ENCODE measurements at places on chromosomes 1 and 21. TPM values are rescaled to one million over a fixed set of nuclear protein-coding genes. Genes with fewer than 3 reads are reported as not detected.

DNA sequence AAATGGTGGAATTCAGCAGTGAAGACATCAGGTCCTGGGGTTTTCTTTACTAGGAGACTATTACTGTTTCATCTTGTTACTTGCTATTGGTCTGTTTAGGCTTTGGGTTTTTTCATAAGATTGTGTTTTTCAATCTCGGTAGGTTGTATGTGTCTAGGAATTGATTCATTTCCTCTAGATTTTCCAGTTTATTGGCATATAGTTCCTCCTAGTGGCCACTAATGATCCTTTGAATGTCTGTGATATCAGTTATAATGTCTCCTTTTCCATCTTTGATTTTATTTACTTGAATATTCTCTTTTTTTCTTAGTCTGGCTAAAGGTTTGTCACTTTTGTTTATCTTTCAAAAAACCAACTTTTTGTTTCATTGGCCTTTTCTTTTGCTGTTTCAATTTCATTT lies 233.0 kb downstream of the RWDD3 start:
- DNase-seq: no peak

Gene ETV3L
- total RNA-seq: not detected

DNA sequence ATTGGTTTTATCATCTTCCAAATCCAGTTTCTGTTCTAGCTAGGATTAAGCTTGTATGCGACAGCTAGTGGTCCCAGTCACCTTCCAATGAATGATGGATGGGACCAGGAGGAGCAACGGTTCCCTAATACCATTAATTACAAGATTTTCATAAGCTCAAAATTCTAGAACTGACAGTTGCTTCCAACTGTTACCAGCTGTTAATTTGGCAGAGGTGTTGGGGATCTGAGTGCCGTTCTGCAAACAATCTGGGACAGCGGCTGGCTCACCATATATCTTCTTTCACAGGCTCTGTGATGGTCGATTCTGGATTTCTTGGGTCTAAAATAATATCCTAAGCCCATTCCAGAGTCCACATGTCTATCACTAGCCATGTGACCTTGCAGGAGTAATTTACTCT lies 34.5 kb upstream of the RALGPS2 start:
- no peak for DNase-seq

DNA sequence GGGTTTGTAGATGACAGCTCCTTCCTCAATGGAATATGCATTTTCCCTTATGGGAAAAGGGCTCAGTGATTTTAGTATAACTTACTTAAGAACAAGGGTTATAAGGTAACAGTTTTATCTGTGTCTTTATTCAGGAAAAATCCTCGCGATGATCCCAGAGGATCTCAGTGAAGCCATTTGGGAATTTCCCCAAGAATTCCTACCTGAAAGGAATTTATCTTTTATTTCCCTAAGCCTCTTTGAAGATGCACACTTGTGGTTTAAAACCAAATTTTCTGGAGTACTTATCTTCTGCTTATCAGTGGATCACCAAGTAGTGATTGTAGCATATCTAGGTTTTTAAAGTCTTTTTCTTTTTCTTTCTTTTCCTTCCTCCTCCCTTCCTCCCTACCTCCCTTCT lies 58.8 kb downstream of the AK4 start:
- DNase-seq: no peak

Gene HES2
- total RNA-seq: 0.05 TPM

DNA sequence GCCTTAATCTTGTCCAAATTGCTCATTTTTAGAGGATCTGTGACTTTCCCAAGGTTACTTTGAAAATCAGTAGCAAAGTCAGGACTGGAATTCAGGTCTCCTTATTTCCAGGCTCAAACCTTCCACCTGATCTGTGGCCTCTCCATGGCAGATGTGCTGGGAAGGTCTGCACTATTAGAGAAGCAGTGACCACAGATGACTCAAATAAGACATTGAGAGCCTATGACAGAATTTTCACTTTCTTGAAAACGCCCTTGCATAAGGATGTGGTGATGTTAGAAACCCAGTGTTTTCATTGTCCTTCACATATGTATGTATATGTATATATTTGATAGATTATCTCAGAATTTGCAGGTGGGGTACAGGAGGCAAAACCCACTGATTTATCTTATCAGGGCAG lies 45.3 kb downstream of the TTC39A start:
- DNase-seq: no peak

Gene KPRP
- not detected for total RNA-seq

- no peak for DNase-seq
Measured at GRCh38 chr1:15963363-15963967, 12.4 kb downstream of the ZBTB17 start.

- no peak for DNase-seq
Measured at GRCh38 chr1:206048582-206048981, 4.4 kb upstream of the RHEX start.

DNA sequence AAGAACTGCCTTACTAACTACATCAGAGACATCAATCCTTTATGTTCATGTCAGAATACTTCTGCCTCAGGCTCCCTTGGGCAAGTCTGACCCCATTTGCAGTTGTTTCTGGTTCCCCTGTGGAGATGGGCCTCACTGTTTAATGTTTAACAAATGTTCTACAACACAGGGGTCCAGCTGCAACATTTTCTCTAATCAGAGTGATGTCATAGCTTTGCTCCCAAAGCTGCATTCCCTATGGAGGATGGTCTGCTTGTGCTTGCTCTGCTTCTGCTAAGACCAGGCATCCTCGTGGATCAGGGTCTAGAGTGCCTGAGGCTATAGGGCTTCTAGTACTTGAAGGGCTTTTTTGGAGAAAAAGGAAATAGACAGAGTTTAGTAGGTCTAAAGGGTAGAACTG lies 1071.2 kb downstream of the TTLL7 start:
- DNase-seq: no peak

- no peak for DNase-seq
Measured at GRCh38 chr1:83791821-83792437, 207.0 kb downstream of the TTLL7 start.

DNA sequence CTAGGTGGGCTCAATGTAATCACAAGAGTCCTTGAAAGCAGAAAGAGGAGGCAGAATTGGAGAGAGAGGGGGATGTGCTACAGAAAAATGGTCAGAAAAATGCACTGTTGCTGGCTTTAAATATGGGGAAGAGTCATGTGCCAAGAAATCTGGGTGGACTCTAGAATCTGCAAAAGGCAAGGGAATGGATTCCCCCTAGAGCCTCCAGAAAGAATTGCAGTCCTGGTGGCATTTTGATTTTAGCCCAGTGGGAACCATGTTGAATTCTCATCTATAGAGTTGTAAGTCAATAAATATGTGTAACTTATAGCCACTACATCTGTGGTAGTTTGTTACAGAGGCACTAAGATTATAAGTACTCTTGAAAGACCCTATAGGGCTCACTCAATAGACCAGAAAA lies 210.3 kb downstream of the ASTN1 start:
- DNase-seq: no peak

Gene S100A7
- not detected for total RNA-seq

DNA sequence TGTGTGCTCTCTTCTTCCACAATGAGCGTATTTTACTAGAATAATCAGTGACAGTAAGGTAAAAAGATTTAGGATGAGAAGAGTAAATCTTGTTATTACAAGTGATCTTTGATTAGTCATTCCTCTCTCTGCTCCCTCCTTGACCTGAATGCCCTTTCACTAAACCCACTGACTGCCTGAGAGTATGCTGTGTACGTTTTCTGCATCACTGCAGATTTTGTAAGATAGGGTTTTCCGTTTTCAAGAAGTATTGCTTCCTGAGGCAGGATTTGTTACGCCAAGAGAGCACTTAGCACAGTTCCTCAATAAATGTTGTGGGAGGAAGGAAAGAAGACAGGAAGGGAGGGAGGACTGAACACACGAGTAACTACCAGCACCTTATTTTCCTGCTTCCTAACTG lies 7.7 kb upstream of the LAMB3 start:
- DNase-seq: peak; percentile 27

- no peak for DNase-seq
Measured at GRCh38 chr1:51986718-51987117, 3.8 kb downstream of the RAB3B start.

Gene OR2T29
- total RNA-seq: not detected

- DNase-seq: no peak
Measured at GRCh38 chr1:237786066-237786719, 104.5 kb downstream of the ZP4 start.

DNA sequence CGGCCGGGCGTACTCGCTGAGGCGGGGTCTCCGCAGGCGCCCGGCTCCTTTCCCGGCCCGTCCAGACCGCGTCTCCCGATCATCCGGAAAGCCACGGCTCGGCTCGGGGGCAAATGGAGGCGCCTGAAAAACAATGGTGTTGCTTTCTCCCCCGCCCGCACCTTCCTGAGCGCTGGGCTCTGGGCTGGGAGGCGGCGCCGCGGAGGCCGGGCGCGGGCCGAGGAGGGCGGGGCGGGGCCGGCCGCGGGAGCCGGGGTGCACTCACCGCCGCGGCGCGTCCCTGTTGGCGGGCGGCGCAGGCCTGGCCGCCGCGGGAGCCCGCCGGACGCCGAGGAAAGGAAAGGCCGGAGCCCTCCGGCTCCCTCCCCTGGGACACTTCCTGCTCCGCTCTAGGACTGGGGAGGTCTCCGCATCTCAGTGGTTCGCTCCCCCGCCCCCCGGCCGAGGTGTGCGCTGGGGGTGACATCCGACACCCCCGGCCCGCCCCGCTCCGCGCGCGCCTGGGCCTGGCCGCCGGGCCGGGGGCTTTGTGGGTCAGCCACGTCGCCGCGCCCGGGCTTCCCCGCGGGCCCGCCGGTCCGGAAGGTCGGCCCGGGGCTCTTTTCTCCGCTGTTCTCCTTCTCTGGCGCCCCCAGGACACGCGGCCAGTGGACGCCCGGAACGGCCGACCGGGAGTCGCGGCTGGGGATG lies at the start of gene ZNF496:
Gene ZNF496 (minus strand): TSS at position 343 of the 690 bp plus-strand sequence. CDS start 2,289 bp downstream, outside the sequence.
- DNase-seq: peak; percentile 69

- DNase-seq: no peak
Measured at GRCh38 chr1:93023281-93023680, 55.8 kb upstream of the MTF2 start.

DNA sequence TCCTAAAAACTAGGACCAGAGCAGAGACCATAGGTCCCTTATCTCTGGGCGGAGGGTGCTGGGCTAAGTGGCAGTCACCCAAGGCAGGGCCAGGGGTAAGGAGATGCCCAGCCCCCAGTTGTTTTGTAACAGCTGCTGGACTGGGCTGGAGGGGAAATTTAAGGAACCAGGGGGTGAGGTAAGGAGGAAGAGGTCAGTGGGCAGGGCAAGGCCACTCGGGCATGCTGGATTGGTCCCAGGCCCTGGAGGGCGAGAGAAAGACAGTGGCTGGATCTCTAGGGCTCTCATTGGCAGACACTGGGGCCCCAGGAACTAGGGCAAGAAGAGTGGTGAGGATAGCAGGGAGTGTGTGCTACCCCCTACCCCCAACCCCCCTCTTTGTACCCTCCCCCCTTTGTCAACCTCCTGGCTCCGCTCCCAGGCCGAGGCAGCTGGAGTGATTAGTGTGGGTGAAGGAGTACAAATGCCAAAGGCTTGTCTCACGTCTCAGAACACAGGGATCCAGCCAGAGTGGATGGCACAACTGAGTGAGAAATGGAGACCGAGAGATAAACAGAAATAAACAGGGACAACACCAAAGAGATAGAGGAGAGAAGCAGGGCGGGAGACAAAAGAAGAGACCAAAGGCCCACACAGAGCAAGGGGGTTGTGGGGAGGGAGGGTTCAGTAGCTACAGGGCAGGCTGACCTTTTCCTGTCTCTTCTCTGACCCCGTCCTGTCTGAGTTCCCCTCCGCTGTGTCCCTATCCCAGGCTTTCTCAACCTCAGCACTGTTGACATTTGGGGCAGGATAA lies 20.5 kb upstream of the THRAP3 start:
- no peak for DNase-seq

DNA sequence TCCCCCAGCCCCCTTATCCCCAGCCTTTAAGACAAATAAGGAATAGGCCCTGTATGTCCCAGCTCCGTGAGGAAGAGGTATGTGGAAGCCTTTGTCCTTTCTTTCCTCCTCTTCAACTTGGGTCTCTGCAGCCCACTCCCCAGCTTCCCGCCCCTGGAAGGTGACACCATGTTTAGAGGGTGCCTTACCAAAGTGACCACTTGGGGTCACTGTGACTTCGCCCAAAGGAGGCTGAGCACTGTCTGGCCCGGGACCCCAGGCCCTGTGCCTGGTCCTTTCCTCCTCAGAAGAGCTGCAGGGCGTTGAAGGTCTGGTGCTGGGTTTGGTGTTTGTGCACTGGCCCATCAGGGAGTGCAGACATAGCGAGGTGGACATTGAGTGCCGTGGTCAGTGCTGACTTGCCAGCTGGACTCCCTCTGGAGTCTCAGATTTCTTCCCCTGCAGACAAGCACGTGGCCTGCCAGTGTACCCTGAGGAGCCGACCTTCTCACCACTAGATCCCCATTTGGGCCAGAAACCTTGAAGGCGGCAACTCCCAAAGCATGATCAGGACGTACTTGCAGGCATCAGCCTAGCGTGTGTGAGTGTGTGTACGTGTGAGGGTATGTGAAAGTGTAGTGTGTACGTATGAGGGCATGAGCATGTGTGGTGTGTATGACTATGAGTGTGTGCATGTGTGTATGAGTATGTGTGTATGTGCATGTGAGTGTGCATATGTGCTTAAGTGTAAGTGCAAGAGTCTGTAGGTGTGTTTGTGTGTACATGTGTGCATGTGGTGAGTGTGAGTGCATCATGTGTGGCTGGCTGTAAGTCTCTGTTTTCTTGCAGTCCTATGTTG lies 181.4 kb upstream of the KIAA0040 start:
- peak; percentile 50 for DNase-seq

Gene CLCNKA
- total RNA-seq: not detected

GRCh38 chr1:116115476-116116439 lies 4.6 kb downstream of the MAB21L3 start:
- no peak for DNase-seq

Gene FABP3
- total RNA-seq: not detected

DNA sequence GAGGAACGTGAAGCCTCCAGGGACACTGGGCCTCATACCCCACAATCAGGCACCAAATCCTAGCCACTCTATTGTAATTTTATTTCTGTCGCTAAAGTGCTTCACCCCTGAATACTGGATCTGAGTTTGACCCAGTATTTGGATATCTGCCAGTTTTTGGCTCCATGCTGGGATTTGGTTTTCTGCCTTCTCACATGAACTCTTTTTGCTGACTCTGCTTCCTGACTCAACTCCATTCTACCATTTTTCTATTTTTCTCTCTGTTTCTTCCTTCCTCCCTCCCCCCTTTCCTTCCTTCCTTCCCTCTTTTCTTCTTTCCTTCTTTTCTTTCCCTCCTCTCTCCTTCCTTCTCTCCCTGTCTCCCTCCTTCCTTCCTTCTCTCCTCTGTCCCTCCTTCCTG lies 151.3 kb upstream of the GJB5 start:
- no peak for DNase-seq

- DNase-seq: no peak
Measured at GRCh38 chr1:7334475-7335035, 436.5 kb upstream of the VAMP3 start.

- peak; percentile 56 for DNase-seq
Measured at GRCh38 chr1:109498161-109498801, 4.4 kb downstream of the CYB561D1 start.

Gene ANXA9
- 0.27 TPM for total RNA-seq

- no peak for DNase-seq
Measured at GRCh38 chr1:67749263-67749843, 64.4 kb downstream of the GADD45A start.

All from activated CD4-positive, alpha-beta T cell treated with anti-CD3 and anti-CD28 coated beads for 36 hours (primary cell).